ENCODE measurements at places on chromosomes 1 and 21. TPM values are rescaled to one million over a fixed set of nuclear protein-coding genes. Genes with fewer than 3 reads are reported as not detected.
A peak's percentile ranks its signal among the peaks of the same experiment; 100 is the strongest.

The PLCH2 gene
- total RNA-seq = 2.8 TPM

The CRNN gene
- not detected for total RNA-seq

The IPP gene
- 15.3 TPM for total RNA-seq

DNA sequence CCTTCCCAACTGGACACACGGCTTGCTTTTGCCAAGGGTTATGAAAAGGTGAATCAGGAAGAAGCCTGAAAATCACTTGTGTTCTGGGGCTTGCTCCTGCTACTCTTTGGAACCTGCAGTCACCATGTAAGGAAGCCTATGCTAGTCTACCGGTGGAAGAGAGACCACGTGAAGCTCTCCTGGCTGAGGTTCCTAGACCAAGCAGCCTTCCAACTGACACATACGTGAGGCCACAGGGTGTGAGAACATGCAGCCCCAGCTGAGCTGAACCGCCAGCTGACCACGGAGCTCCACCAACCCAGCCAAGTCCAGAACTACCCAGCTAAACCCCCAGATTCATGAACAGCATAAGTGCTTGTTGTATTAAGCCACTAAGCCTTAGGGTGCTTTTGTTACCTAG is 72.8 kb upstream of the KRTAP19-8 start:
- DNase-seq = no peak

GRCh38 chr1:233409540-233409939 is 82.0 kb downstream of the MAP3K21 start:
- no peak for DNase-seq

- peak; percentile 71 for DNase-seq
Measured at GRCh38 chr1:206503591-206504362, 3.6 kb upstream of the RASSF5 start.

DNA sequence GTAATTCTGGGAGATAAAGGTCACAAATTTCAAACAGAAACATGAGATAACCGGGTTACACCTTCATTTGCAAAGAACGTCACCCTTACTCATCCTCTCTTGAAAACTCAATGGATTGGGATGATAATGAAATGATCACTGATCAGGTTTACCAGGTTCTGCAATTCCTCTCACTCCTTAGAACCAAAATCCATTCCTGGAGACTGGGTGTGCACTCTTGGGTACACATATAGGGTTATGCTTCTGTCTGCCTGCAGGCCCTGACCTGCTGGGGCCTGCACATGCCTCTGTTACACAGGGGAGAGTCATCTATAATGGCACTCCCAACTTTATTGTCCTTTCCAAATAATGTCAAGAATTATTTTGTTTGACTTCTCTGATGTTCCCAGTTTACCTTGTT is 8.3 kb downstream of the SUSD4 start:
- DNase-seq = no peak

Data from activated CD4-positive, alpha-beta T cell treated with anti-CD3 and anti-CD28 coated beads, Interleukin-2, amount 10 ng/mL, durations not matched to agents 24 days and 14 days (primary cell).